Esophagus squamous epithelium (tissue), 5 donors: ENCODE measurements at places on chromosomes 7 and 10.
A peak's percentile ranks its signal among the peaks of the same experiment; 100 is the strongest.

GRCh38 chr10:100737355-100738054, 7.9 kb upstream of the PAX2 start:
- DNase-seq = no peak
- peaks cover 4% of the 10 kb centered on the region for H3K4me1 ChIP-seq
- H3K27me3 ChIP-seq = peaks cover 80% of the 10 kb centered on the region
- H3K27ac ChIP-seq = no peak overlapping the region

DNA sequence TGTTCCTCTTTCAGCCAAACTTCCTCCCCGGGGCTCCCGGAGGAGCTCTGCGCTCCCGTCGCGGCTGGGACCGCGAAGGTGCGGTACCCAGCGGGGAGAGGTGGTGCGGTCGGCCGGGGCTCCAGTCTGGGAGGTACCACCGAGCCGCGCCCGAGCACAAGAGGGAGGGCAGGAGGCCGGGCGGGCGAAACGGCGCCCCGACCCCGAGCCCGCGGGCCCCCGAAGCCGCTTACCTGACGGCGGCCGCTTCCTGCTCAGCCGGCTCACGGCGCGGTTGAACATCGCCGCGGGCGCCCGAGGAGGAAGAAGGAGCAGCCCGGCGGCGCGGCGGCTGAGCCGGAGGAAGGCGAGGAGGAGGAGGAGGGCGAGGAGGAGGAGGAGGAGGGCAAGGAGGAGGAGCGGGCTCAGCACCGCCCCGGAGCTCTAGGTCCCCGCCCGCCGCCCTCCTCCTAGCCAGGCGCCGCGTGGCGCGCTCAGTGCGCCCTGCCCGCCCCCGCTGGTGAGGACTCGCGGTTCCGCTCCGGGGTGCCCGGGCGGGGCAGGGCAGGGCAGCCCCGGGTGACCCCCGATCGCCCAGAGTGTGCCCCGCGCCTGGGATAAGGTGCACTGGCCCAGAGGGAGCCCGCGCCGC, at the start of gene RGS10:
RGS10 (minus strand) TSS at position 363 of the 631 bp plus-strand sequence; CDS start at position 282, 81 bp downstream.
- H3K27ac ChIP-seq = peak within 1 kb of the TSS; percentile 84
- peak within 1 kb of the TSS; percentile 73 for H3K4me3 ChIP-seq
- peak; percentile 42 for DNase-seq
- peaks cover 24% of the 10 kb centered on the region for H3K4me1 ChIP-seq

- no peak for DNase-seq
- H3K27ac ChIP-seq = no peak overlapping the region
- no peaks in the 10 kb centered on the region for H3K4me1 ChIP-seq
- no peaks in the 10 kb centered on the region for H3K27me3 ChIP-seq
Observed at GRCh38 chr10:96420228-96421009, 61.6 kb upstream of the OPALIN start.

GRCh38 chr7:29154076-29154475, 7.7 kb upstream of the CPVL start:
- H3K27ac ChIP-seq = no peak overlapping the region
- no peaks in the 10 kb centered on the region for H3K27me3 ChIP-seq
- DNase-seq = no peak
- H3K4me3 ChIP-seq = no peak overlapping the region
- H3K4me1 ChIP-seq = no peaks in the 10 kb centered on the region

GRCh38 chr7:148983200-148984146, 44.8 kb downstream of the PDIA4 start:
- H3K4me3 ChIP-seq = peak overlapping the region; percentile 49
- H3K36me3 ChIP-seq = no peaks in the 10 kb centered on the region

- H3K36me3 ChIP-seq = no peaks in the 10 kb centered on the region
- H3K27me3 ChIP-seq = no peaks in the 10 kb centered on the region
- no peak for DNase-seq
- peak overlapping the region; percentile 16 for H3K4me3 ChIP-seq
- H3K27ac ChIP-seq = peak overlapping the region; percentile 61
Observed at GRCh38 chr10:63491588-63492316, 26.0 kb upstream of the JMJD1C start.

DNA sequence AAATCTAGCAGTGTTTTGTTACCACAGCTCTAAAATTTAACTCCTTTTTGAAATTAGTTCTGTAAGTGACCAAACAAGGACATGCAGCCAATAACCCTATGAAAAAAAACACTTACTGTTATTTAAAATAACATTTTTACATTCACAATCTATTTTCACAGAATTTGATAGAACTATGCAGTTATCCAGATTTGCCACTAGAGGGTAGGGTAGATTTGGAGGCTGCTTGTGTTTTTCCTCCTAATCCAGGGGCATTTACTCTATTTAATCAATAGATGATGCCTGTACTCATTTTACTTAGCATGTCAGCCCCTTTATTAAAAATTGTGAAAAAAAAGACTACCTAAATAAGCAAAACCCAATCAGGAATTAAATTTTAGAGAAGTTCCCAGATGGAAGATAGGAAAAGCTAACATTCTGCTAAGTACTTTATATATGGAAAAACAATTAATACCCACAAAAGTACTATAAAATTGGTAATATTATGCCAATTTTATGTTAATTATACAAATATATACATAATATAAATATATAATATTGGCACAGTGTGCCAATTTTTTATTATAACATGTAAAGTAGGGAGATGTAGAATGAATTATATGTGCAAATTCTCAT, 18.1 kb upstream of the LIPK start:
- no peak for DNase-seq
- H3K4me1 ChIP-seq = no peaks in the 10 kb centered on the region
- H3K4me3 ChIP-seq = no peak overlapping the region
- H3K27ac ChIP-seq = no peak overlapping the region

DNA sequence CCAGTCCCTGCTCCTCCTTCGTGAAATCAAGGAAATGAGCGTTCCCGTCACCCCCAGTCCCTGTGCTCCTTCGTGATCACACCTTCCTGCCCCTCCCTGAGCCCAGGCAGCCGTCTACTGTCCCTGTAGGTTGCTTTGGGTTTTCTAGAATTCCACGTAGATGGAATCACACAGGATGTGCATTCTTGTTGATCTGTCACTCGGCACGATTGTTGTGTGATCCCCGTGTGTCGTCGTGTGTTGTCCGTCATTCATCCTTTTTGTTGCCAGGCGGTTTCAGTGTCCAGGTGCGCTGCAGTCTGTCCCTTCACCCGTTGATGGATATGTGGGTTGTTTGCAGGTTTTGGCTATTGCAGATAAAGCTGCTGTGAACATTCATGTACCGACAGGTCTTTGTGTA, 9.4 kb downstream of the MTG1 start:
- H3K27ac ChIP-seq = no peak overlapping the region
- no peak for DNase-seq
- no peaks in the 10 kb centered on the region for H3K27me3 ChIP-seq

DNA sequence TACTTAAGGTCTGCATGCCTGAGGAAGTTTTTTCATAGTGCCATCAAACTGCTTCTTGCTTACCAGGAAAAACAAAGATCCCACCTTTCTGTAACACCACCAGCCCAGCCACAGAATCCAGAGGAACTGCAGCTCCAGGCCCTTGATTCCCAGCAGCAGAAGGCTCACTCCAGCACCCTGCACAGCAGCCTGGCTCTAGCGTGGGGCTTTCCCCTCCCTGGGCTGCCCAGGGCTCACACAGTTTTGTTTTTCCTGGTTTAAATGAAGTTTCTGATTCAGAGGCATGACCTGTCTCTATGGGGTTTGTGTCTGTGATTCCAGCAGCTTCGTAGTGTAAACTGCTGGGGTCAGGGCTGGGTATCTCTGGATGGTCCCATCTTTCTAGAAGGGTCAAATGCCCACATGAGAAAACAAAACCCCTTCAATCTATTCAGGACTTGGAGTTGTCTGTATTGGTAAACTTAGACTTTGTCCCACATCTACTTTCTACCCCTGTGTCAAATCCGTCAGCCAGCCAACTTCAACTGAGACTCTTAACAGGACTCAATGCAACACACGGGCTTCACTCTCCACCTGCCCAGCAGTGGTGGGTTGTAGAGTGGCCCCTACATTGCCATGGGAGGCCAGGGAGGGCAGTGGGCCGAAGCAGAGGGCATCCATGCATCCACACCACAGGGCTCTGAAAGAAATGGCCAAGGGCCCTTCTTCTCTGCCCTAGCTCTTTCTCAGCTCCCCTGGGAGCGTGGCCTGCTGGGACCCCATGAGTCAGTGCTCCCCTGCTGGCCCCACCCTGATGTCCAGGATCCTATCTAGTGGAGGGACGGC, 73.6 kb downstream of the ATXN7L1 start:
- DNase-seq = no peak
- no peak overlapping the region for H3K27ac ChIP-seq
- H3K36me3 ChIP-seq = no peaks in the 10 kb centered on the region
- H3K27me3 ChIP-seq = no peaks in the 10 kb centered on the region

DNA sequence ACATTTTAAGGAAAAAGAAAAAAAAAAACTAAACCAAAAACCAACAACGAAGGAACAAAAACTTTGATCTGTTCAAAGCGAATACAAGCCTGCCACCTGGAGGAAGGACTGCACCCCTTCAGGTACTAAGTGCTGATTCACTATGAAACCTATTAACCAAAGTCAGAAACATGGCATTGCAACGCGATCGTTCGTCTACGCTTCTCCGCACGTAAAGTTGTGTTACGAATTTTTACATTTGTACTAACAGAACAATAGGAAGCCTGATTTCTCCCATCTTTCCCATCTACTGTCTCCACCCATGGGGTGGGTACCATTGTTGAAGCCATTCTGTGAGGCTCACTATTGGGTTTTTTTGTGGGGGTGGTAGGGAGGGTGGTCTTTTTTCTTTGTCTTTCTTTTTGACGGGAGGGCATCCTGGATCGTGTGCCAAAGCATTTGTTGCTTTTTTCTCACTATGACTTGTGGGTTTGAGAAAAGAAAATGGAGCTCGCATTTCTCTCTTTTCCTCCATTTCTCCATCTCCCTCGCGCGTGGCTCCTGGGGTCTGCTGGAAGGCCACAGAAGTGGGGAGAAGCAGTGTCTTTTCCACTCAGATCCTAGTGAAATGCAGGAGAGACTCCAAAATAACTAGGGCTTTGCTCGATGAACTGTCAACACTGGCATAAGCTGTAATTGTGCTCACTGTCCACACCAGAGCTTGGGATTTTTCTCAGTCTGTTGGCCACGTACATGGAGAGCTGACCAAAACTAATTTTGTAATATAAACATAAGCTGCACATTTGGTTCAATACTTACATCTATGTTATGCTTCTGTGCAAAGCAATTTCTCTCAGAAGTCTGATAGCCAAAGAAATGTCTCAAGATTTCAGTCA, 100.9 kb upstream of the YAE1 start:
- no peak for DNase-seq
- no peaks in the 10 kb centered on the region for H3K4me1 ChIP-seq
- H3K36me3 ChIP-seq = no peaks in the 10 kb centered on the region
- no peak overlapping the region for H3K27ac ChIP-seq

- H3K27ac ChIP-seq = no peak overlapping the region
- no peak overlapping the region for H3K4me3 ChIP-seq
- no peaks in the 10 kb centered on the region for H3K27me3 ChIP-seq
Observed at GRCh38 chr10:33673839-33674415, 339.5 kb upstream of the NRP1 start.

- no peaks in the 10 kb centered on the region for H3K4me1 ChIP-seq
- no peak for DNase-seq
- no peaks in the 10 kb centered on the region for H3K36me3 ChIP-seq
- no peak overlapping the region for H3K27ac ChIP-seq
- H3K27me3 ChIP-seq = no peaks in the 10 kb centered on the region
- H3K4me3 ChIP-seq = no peak overlapping the region
Observed at GRCh38 chr10:1648648-1649047, 88.7 kb downstream of the ADARB2 start.

GRCh38 chr7:88761779-88762178, 2.3 kb downstream of the ZNF804B start:
- no peaks in the 10 kb centered on the region for H3K36me3 ChIP-seq
- no peak for DNase-seq
- no peak overlapping the region for H3K27ac ChIP-seq
- H3K4me1 ChIP-seq = peaks cover 8% of the 10 kb centered on the region
- H3K4me3 ChIP-seq = no peak overlapping the region
- H3K27me3 ChIP-seq = peaks cover 47% of the 10 kb centered on the region

GRCh38 chr7:8528311-8528710, 94.9 kb downstream of the NXPH1 start:
- no peaks in the 10 kb centered on the region for H3K36me3 ChIP-seq
- no peaks in the 10 kb centered on the region for H3K27me3 ChIP-seq
- H3K4me3 ChIP-seq = no peak overlapping the region
- H3K4me1 ChIP-seq = no peaks in the 10 kb centered on the region
- H3K27ac ChIP-seq = no peak overlapping the region
- no peak for DNase-seq

GRCh38 chr10:70549962-70550458, 52.5 kb downstream of the PRF1 start:
- H3K36me3 ChIP-seq = no peaks in the 10 kb centered on the region
- no peaks in the 10 kb centered on the region for H3K27me3 ChIP-seq
- no peak overlapping the region for H3K27ac ChIP-seq
- H3K4me1 ChIP-seq = no peaks in the 10 kb centered on the region
- no peak overlapping the region for H3K4me3 ChIP-seq

GRCh38 chr10:28849821-28850220, 172.5 kb downstream of the BAMBI start:
- H3K27ac ChIP-seq = no peak overlapping the region
- H3K36me3 ChIP-seq = no peaks in the 10 kb centered on the region
- DNase-seq = no peak
- H3K4me3 ChIP-seq = no peak overlapping the region

- no peak for DNase-seq
- H3K4me1 ChIP-seq = peaks cover 13% of the 10 kb centered on the region
- no peaks in the 10 kb centered on the region for H3K27me3 ChIP-seq
- H3K4me3 ChIP-seq = no peak overlapping the region
- H3K36me3 ChIP-seq = no peaks in the 10 kb centered on the region
Observed at GRCh38 chr7:150939466-150939865, 38.7 kb downstream of the KCNH2 start.

- no peak for DNase-seq
- no peaks in the 10 kb centered on the region for H3K4me1 ChIP-seq
- no peak overlapping the region for H3K27ac ChIP-seq
- no peaks in the 10 kb centered on the region for H3K36me3 ChIP-seq
- no peak overlapping the region for H3K4me3 ChIP-seq
Observed at GRCh38 chr10:6563075-6563474, 17.0 kb downstream of the PRKCQ start.

GRCh38 chr7:8561449-8561848, 128.0 kb downstream of the NXPH1 start:
- H3K27me3 ChIP-seq = no peaks in the 10 kb centered on the region
- H3K36me3 ChIP-seq = no peaks in the 10 kb centered on the region
- H3K4me3 ChIP-seq = no peak overlapping the region

- no peaks in the 10 kb centered on the region for H3K4me1 ChIP-seq
- no peak overlapping the region for H3K4me3 ChIP-seq
- DNase-seq = no peak
- no peak overlapping the region for H3K27ac ChIP-seq
Observed at GRCh38 chr7:107027208-107027607, 17.3 kb upstream of the PRKAR2B start.

- no peak overlapping the region for H3K27ac ChIP-seq
- DNase-seq = no peak
- H3K4me3 ChIP-seq = no peak overlapping the region
- H3K27me3 ChIP-seq = no peaks in the 10 kb centered on the region
- no peaks in the 10 kb centered on the region for H3K36me3 ChIP-seq
- H3K4me1 ChIP-seq = no peaks in the 10 kb centered on the region
Observed at GRCh38 chr7:34222316-34222715, 317.0 kb downstream of the BMPER start.
